ENCODE measurements at places on chromosomes 2 and 18. TPM values are rescaled to one million over a fixed set of nuclear protein-coding genes. Genes with fewer than 3 reads are reported as not detected.

Gene TRAPPC12
- 65.8 TPM for total RNA-seq

Gene ACTG2
- total RNA-seq, result not detected

Gene KCNS3
- total RNA-seq, result 1.5 TPM

Gene GALNT3
- not detected for total RNA-seq

Gene CEBPZOS
- total RNA-seq, result 39.7 TPM

Gene MAP2
- 0.82 TPM for total RNA-seq

Gene AP1S3
- total RNA-seq, result 34.1 TPM

Gene GAREM1
- total RNA-seq, result 3.3 TPM

Gene C2orf78
- total RNA-seq, result not detected

Gene C1QL2
- 0.06 TPM for total RNA-seq

Gene ACVR1C
- total RNA-seq, result 0.02 TPM

Gene OXER1
- not detected for total RNA-seq

Gene RDH14
- 36.9 TPM for total RNA-seq

Gene SNTG2
- total RNA-seq, result not detected

Gene INO80C
- 22.1 TPM for total RNA-seq

Gene CD207
- total RNA-seq, result not detected

Gene CD28
- not detected for total RNA-seq

Gene CPLX4
- not detected for total RNA-seq

Gene CNTNAP5
- not detected for total RNA-seq

Gene UGT1A3
- not detected for total RNA-seq

Gene MSTN
- not detected for total RNA-seq

Measured in A549 treated with CORT108297 at 1 μM for 4 hours (cell line).